ENCODE measurements at places on chromosomes 1 and 21.

- no peak for DNase-seq
These were observed 28.5 kb downstream of the DLGAP3 start for GRCh38 chr1:34900775-34901502.

- DNase-seq, result no peak
These were observed 73.3 kb downstream of the ARID4B start for GRCh38 chr1:235254721-235255120.

- DNase-seq, result peak; percentile 22
These were observed 747 bp downstream of the STX6 start for GRCh38 chr1:181021811-181022434.

GRCh38 chr1:179128520-179128919 lies 46.6 kb downstream of the TOR3A start:
- DNase-seq, result no peak

DNA sequence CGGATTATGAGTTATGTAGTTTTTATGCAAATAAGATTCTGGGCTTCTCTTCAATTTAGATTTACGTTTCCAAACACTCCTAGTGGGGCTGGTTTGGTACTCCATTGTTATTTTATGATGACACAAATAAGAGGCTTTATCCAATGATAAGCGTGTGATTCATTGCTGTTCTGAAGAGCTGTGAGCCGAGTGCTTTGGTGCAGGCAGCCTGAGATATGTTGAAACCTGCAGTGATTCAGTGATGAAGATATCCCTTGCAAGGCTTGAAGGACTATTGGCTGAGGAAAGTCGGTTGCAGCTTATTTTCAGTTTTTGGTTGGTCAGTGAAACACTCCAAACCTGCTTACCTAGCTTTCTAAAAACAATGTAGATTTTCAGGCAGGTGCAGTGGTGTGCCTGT lies 112.2 kb downstream of the RYR2 start:
- DNase-seq, result no peak

GRCh38 chr1:45876000-45876617 lies 72.7 kb downstream of the MAST2 start:
- no peak for DNase-seq

DNA sequence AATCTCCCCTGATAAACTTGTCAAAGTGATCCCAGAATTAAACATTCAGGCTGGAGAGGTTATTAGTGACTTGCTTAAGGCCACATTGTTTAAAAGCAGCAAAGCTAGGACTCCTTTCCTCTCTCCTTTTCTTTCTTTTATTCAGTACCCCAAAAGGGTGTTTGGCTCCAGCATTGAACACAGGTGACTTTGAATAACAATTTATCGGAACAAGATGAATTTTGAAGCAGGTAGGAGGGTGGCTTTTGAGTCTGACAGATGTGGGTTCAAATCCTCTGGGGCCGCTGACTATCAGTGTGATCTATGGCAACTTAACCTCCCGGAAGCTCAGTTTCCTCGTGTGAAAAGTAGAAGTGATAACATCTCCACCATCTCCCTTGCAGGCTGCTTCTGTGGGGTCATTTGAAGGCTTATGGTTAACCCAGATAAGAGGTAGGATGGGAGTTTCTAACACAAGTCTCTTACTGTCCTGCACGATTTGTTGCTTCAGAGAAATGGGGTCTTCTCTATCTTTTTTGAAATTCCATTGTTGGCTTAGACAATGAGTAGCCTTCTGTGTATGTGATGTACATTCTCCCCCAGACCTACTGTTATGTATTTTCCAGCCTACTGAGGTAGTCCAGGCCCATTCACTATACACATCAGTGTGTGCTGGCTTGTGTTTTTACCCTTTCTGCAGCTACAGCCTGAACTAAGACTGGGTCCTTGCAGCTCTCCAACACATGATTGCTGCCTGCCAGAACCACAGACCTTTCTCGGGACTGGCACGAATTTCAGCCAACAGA lies 29.0 kb downstream of the JUN start:
- no peak for DNase-seq

DNA sequence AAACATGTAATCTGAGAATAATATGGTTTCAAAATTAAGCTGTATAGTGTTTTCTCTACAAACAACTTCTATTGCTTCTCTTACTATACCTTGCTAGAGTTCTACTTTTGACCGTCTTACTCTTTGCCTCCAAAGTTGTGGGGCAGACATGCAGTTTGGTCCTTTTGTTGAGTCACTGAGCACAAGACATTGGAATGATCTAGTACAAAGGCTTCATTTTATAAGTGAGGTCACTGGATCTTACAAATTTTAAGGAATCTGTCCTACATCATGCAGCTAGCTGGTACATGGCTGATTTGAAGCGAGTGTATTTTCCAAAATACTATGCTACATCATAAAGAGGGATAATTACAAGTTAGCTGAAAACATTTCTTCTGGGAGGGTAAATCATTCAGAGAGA lies 28.8 kb downstream of the OR10J1 start:
- DNase-seq, result no peak
